ENCODE measurements at places on chromosomes 13 and 19.

DNA sequence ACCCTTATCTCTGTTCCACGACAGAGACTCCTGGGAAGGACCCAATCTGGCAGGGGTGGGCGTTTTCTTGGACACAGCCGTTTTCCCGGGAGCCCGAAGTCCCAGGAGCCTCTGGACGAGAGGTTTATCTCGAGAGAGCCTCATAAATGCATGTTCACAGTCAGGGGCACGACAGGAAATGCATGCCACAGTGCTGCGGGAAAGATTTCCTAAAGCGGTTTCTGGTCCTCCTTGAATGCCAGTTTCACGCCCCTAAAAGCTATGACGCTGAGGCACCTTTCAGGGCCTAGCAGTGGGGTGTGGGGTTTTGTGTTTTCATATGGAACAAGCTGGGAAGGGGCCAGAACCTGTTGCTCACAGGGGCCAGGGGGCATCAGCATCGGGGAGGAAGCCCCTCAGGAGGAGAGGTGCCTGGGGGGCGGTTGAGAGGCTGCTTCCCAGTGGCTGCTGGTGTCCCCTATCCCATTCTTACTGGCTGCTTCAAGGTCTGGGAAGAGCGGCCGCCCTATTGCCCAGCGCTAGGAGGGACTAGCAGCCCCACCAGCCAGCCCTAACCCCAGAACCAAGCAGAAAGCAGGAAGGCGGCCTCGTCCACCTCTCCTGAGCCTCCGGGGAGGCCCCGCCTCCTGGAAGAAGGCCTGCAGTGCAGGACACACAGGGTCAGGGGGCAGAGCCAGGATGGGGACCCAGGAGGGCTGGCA, 157.0 kb downstream of the KDM4B start:
- no peak for DNase-seq

GRCh38 chr13:43783820-43784219, 3.0 kb downstream of the ENOX1 start:
- DNase-seq, result no peak

- no peak for DNase-seq
These were observed 16.6 kb downstream of the GTF2F2 start for GRCh38 chr13:45136741-45137504.

DNA sequence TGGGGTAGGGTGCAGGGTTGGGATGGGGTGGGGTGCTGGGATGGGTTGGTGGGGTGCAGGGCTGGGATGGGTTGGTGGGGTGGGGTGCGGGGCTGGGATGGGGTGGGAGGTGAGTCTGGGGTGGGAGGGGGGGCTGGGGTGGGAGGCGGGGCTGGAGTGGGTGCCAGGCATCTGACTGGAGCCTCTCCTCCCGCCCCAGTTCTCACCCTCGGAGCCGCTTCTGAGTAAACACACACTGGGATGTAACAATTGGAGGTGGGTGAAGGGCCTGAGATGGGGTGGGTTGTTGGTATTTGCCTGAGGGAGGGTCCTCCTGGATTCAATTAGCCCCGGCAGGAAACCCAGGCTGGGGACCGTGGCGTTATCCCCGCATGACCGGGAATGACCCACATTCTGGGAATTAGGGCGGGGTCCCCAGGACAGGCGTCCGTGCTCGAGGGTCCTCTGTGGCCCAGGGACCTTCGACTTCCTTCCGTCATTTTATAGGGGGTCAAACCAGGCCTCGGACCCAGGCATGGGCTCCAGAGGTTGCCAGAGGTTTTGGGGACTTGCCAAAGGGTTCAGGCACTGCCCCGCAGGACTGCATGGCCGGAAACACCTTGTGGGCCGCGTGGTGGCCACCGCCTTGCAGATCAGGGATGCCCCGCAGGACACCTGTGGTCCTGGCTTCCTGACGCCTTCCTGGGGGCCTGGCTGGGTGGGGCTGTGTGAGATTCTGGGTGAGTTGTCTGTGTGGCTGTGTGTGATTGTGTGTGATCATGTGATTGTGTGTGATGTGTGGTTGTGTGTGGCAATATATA, 1.4 kb downstream of the TMPRSS9 start:
- DNase-seq, result no peak

GRCh38 chr13:39451860-39452301, 151.1 kb downstream of the LHFPL6 start:
- DNase-seq, result no peak

GRCh38 chr19:29092712-29093552, 120.0 kb downstream of the UQCRFS1 start:
- DNase-seq, result no peak

DNA sequence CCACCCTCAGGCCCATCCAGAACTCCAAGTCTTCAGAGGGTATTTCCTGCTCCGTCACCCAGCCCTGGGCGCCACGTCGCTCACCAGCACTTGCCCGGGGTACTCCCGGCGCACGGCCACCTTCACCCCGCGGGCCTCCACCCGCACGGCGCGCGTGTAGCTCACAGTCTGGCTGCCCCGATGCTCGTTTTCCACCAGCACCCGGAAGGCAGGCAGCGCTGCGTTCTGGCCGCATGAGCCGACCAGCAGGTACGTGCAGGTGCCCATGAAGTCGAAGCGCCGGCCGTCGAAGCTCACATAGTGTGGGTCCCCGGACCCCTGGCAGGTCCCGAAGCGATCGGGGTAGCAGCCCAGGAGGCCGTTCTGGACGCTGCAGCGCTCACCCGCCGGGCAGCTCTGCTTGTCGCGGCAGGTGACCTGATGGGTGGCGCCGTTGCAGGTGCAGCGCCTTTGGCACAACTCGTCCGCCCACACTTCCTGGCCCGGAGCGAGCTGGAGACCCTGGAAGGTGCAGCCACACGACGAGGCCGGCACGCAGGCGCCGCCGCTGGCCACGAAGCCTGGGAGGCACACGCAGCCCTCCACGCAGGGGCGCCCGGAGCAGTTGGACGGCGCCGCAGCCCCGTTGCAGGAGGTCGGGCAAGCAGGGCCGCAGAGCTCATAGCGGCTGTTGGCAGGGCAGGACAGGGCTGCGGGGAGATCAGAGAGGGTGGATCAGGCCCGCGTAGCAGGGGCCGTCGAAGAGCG, 19.2 kb downstream of the FCGBP start:
- no peak for DNase-seq

- no peak for DNase-seq
These were observed 10.8 kb downstream of the LDLR start for GRCh38 chr19:11100049-11100448.

DNA sequence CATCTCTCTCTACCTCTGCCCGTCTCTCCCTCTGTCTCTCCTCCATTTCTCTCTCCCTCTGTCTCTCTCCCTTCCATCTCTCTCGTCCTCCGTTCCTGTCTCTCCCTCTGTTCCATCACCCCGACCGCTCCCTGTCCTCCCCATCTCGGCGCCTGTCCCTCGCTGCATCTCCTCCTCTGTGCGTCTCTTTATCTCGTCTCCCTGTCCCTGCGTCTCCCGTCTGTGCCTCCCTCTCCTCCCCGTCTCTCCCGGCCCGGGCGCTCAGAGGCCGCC, 4.6 kb downstream of the GRIN2D start:
- DNase-seq, result no peak

- DNase-seq, result peak; percentile 77
These were observed 53.1 kb upstream of the SERPINE3 start for GRCh38 chr13:51286135-51287002.

DNA sequence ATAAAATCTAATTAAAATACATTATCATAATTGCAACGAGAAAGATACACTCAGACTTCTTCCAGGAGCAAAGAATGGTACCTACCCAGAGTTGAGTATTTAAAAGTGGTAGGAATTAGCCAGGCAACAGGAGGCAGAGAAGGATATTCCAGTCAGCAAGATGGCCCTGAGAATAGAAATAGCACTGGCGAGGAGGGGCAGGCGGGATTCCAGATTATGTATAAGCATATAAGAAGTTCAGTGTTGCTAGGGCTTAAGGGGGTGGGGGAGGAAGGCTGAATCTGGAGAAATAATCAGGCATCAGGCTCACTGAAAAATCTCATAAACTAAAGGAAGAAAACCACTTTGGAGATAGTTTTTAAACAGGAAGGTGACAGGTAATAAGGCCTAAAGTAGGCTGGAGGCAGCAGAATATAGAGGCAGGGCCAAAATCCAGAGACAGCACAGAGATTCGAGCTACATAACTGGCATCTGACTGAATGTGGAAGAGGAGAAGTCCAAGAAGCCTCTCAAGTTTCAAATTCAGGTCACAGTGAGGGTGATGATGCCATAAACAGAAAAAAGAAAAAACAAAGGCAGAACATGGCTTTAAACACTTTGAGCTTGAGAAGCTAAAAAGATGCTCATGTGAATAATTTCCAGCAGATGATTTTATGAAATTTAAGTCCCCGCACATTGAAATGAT, 7.5 kb downstream of the KPNA3 start:
- DNase-seq, result no peak

DNA sequence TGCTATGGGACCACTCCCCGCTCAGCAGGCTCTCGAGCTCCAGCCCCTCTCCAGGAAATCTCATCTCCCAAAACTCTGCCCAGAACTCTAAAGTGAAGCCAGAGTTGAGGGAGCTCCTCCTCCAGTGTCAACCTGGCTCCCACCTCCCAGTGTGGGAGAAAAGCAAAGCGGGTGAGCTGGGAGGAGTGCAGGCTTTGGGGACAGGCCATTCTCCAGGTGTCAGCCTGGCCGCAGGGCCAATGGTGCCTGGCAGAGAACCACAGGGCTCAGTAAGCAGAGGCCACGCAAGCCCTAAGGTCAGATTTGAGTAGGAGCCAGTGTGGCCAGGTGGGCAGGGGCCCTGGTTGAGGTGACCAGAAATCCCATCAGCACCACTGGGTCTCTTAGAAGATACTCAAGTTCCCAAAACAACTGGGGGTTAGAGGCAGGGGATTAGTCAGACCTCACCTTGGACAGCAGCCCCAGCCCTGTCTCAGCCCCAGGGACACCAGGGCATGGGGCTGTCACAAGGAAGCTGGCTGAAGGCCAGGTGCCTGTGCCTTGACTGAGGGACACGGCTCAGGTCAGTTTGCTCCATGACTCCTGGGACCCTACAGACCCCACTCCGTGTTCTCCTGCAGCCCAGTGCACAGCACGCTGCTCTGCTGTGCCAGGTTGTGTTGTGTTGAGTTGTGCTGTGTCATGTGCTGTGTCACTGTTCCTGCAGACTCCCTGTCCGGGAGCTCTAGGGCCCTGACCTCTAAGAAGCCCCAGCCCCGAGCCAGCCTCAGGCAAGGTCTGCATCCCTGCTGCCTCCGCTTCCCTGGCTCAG, 2.8 kb upstream of the ZNF181 start:
- no peak for DNase-seq

DNA sequence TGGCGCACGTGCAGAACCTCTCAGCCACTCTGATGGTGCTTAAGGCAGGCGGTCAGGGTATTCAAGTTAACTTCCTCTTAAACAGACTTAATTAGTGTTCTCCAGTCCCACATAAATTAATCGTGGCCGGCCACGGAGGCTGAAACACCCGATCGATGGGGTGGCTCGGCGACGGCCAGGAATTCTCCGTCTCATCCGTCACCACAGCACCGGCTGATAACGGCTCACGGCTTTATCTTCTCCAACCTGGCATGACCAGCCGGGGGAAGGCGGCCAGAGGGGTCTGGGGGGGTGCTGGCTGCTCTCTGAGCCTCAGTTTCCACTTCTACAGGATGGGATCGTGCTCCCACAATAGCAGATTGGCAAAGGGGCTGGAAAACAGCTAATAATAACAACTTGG, 32.6 kb upstream of the TCF3 start:
- DNase-seq, result no peak

DNA sequence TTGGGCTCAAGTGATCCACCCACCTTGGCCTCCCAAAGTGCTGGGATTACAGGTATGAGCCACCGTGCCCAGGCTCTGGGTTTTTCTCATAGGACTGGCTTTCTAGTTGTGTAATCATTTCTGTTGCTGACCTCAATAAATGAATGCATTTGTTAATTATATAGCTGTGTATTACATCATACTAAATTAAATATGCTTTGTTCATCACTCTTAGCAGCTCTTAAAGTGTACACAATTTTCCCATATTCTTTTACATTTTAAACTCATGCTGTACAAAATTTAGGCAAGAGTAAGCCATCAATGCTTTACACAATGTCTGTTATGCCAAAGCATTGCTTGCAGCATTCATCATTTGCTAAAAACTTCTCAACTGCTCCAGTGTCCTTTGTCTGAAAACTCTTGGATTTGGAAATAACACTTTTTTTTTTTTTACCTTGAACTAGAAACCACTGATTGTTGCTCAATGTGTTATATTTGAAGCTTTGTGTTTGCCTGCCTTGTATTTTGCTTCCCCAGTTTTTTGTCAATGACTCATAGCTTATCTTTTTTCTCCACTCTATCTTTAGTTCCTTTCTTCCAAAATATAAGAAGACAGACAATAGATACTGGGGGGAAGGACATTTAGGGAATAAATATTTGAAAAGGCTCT, 31.4 kb downstream of the CCDC122 start:
- DNase-seq, result no peak

- no peak for DNase-seq
These were observed 169.3 kb downstream of the DCT start for GRCh38 chr13:94309997-94310855.

DNA sequence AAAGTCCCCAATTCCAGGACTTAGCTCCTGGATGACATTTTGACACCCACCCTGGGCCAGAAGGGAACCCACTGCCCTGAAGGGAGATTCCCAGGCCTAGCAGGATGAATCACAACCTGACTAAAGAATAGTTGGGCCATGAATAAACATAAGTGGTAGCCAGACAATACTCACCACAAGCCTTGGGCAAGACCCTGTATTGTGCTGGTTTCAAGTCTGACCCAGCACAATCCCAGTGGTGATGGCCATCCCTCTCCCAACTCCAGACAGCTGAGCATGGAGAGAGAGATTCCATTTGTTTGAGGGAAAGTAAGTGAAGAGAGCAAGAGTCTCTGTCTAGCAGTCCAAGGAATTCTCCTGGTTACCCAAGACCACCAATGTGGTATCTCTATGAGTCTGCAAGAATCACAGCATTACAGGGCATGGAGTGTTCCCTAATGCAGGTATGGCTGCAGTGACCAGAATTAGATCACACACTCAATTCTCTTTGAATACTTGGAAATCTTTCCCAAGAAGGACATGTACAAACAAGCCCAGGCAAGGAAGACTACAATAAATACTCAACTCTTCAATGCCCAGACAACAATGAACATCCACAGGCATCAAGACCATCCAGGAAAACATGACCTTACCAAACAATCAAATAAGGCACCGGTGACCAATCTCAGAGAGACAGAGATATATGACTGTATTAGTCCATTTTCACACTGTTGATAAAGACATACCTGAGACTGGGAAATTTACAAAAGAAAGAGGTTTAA, 158.0 kb downstream of the VWA8 start:
- DNase-seq, result no peak

GRCh38 chr13:50352720-50353480, 337.7 kb downstream of the KCNRG start:
- DNase-seq, result no peak

GRCh38 chr13:21696865-21697448, 26.1 kb downstream of the FGF9 start:
- no peak for DNase-seq

- no peak for DNase-seq
These were observed 520.1 kb downstream of the SUCLA2 start for GRCh38 chr13:47480951-47481350.

- no peak for DNase-seq
These were observed 568.7 kb downstream of the UQCRFS1 start for GRCh38 chr19:28644169-28644775.

DNA sequence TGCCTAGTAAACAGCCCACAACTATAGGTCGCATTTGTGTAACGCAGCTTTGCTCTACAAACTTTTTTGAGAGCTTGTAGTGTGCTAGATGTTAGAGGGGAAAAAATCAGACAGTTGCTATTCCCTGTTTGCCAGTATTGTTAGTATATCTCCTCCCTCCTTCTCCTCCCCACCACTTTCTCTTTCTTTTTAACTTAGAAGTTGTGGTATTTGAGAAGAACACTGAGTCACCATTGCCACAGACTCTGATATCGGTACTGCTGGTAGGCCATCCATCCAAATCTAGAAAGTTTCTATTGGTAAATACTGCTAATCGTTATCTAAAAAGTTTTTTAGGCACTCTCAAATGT, 666 bp downstream of the POMP start:
- no peak for DNase-seq

GRCh38 chr19:3783660-3784584, 2.3 kb downstream of the MATK start:
- DNase-seq, result peak; percentile 58

Measured in stimulated activated CD4-positive, alpha-beta T cell treated with anti-CD3 and anti-CD28 coated beads, Interleukin-4, amount 100 ng/mL, for 1 hour (primary cell).